Left kidney (tissue), 8 donors: ENCODE measurements at places on chromosomes 2 and 18. TPM values are rescaled to one million over a fixed set of nuclear protein-coding genes. Genes with fewer than 3 reads are reported as not detected.

The DNAJC10 gene
- polyA plus RNA-seq: 184 TPM

DNA sequence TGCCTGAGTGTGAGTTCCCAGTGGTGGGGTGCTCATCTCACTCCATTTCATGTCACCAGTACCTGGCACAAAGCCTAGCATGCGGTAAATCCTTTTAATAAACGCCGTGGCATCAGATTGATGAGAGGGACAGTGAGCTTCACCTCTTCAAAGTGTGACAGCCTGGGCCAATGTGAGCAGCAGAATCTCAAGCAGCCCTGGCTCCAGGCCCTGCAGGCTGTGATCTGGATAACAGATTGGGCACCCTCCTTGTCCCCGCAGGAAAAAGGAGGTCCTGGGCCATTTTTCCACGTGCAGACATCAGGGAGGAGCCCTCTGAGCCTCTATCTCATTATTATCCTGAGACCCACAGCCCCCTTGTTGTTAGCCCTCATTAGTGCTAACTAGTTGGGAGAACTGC lies 34.8 kb downstream of the TET3 start:
- no peak for DNase-seq

GRCh38 chr2:100391735-100392515 lies 25.5 kb downstream of the CHST10 start:
- DNase-seq: no peak

The NEMP2 gene
- 14.5 TPM for polyA plus RNA-seq

DNA sequence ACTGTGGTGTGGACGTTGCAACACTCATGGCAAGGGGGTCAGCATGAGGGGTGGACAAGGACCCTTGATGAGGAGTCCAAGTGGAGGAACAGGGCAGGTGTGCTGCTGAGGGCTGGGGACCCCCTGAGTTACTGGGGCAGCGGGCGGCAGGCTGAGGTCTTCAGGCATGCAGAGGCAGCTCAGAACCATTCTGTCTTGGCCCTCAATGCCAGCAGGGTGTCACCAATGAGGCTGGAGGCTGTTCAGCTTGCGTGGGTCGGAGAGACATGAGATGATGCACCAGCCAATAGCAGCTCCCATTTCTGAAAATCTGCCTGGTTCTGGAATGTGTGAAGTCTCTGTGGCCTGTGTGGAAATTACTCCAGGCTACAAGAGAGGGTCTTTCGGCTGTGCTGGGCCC lies 105.4 kb downstream of the INHBB start:
- DNase-seq: no peak

The KIAA2012 gene
- polyA plus RNA-seq: 0.12 TPM

The GRHL1 gene
- 7.2 TPM for polyA plus RNA-seq

The ADRA2B gene
- 4.4 TPM for polyA plus RNA-seq

The RGPD4 gene
- polyA plus RNA-seq: 0.03 TPM

GRCh38 chr2:161243312-161243711 lies 64.9 kb upstream of the PSMD14 start:
- no peak for DNase-seq

DNA sequence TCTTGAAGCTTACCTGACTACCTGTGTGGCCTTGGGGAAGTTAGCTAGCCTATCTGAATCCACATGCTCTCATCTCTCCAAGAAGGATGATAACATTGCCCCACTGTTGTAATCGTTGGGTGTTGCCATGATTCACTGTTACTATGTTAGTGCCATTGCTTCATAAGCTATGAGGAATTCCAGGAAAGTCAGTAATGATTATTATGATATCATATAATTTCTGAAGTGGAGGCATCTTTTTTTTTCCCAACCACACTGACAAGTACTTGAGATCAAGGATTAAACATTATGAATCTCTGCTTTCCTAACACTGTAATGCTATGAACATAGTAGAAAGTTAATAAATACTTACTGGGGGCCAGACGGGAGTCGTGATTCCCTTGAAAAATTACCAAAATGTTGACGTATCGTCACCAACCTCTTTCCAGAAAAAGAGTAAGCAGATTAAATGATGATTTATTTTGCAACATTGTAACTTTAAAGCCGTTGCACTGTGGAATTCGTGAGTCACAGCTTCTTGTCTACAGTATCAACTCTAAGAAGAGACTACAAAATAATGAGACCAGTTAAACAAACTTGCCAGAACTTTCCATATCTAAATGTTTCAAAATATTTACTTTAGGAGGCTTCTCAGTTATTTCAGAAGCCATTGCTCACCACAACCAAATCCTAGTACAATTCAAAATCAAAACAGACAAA lies 459.9 kb downstream of the PIK3C3 start:
- DNase-seq: no peak

DNA sequence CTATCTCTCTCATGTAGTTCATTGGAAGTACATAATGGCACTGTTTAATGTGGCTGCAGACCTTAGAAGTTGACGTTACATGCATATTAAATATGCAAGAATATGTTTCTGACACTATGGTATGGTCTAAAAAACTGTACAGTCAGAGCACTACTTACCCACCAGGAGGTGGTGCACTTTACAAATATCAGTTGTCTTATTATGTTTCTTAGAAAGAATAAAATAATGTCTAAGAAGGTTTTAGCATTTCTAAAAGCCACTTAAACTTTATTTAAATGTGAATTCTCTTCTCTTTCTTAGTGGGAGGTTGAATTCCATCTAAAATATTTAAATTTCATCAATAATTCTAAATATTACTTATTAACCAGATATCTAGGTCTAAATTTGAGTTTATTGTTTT lies 4.3 kb downstream of the TMEFF2 start:
- DNase-seq: no peak

- DNase-seq: no peak
Observed at GRCh38 chr2:217947383-217948350, 55.1 kb downstream of the TNS1 start.

- DNase-seq: no peak
Observed at GRCh38 chr18:79917169-79917852, 34.1 kb downstream of the SLC66A2 start.

- DNase-seq: no peak
Observed at GRCh38 chr2:240720686-240721595, 29.3 kb downstream of the AQP12A start.

- no peak for DNase-seq
Observed at GRCh38 chr2:60174146-60174545, 379.3 kb downstream of the BCL11A start.

DNA sequence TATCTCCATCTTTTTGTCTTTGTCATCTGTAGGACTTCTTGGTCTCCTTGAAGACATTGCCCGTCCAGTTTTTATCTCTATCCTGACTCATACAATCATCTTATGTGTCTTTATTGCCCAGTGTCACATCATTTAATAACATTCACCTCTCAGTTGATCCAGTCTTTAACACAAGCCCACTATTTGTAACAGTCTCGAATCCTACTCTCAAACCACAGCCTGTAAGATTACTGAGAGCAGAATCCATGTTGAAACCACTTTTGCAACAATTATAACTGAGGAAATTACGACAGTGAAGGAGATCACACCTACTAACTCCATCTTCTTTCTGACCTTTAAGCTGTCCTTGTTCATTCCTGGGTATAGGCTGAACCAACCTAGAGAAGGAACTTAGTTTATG lies 1206.0 kb upstream of the ZEB2 start:
- DNase-seq: no peak

DNA sequence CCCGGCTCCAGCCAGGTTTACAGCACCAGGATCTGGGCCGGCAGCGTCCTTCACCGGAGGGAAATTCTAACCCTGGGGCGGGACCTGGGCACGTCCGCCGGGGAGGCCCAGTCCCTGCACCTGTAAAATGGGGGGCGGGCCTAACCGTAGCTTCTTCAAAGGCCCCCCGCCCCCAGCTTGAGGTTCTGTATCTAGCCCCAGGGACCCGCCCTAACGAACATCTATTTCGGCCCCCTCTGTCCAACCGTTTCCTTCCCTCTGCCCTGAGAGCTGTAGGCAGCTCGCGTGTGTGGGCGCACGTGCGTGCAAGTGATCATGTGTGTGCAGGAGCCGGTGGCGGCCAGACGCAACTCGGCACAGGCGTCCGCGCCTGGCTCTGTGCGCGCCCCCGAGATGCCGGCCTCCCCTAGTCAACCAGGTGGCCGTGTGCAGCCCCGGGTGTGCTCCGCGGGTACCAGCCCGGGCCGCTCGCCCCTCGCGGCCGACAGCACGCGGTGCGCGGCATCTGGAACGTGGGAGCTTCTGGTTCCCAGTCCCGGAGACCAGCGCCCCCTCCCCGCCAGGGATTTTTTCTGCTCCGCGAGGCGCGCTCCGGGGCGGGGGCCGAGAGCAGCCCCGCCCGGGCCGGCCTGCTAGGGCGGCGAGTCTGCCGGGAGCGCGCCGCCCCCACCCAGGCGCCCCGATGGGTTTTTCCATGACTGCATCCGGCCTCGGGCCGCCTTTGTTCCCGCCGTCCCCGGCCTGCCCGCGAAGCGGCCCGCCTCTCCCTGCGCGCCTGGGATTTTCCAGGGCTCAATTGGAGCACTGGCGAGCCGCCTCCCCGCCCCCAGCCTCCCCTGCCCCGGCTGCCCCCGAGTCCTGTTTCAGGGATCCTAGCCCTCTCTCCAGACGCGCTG lies 21.2 kb downstream of the TEX44 start:
- DNase-seq: peak; percentile 84

The CYP26B1 gene
- polyA plus RNA-seq: 13.8 TPM

The SATB2 gene
- 18.7 TPM for polyA plus RNA-seq

The SERPINB8 gene
- polyA plus RNA-seq: 3.4 TPM

DNA sequence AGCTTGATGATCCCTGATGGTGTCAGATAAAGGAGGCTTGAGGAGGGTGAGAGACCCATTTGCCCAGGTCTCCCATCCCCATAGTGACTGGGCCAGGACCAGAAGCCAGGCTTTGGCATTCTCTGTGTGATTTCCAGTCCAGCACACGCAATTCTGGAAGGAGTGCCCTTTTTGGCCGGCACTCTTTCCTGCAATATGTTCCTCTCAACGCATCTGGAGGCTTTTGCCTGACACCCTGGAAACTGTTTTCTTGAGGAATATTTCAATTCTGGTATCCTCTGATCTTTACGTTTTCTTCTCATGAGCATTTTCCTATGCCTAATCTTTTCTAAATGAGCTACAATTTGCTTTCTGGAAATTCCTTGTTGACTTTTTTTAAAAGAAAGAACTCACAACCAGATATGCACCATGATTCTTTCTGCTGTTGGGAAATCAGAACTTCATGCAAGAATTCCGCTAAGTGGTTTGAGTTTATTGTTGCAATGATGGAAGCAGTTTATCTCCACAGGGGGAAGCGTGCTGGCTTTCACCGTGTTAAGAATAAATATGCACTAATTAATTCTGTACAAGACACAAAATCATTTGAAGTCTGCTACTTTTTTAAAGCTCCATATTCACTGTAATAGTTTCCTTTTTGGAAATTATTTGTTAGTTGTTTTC lies 143.7 kb downstream of the NAPG start:
- no peak for DNase-seq

DNA sequence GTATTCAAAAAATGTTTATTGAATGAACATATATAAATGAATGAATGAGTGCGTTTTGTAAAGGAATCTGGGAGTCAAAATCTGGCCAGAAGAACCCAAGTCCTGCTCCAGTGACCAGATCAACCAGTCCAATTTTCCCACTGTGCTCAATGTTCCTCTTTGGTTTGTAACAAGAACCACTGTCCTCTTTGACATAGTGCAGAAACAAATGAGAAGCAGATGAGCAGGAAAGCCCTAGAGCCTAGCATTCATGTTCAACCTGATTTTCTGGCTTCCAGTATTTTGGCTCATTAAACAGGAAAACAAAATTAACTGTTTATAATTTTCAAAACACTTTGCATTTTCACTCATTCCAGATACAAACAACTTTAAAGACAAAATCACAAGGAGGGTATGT lies 23.2 kb downstream of the FAM124B start:
- no peak for DNase-seq

- no peak for DNase-seq
Observed at GRCh38 chr18:66511792-66512191, 92.1 kb downstream of the CDH19 start.

The TMEM169 gene
- polyA plus RNA-seq: 14.0 TPM
